ENCODE measurements at places on chromosomes 4 and X. TPM values are rescaled to one million over a fixed set of nuclear protein-coding genes. Genes with fewer than 3 reads are reported as not detected.

The RAI2 gene
- total RNA-seq = not detected

The ITIH6 gene
- total RNA-seq = not detected

The COL4A5 gene
- total RNA-seq = not detected

The ANXA3 gene
- not detected for total RNA-seq

The CLDN34 gene
- not detected for total RNA-seq

The FAM9C gene
- total RNA-seq = 0.21 TPM

The SOX3 gene
- not detected for total RNA-seq

The INTU gene
- 0.05 TPM for total RNA-seq

The NEIL3 gene
- 25.7 TPM for total RNA-seq

The ABCB7 gene
- total RNA-seq = 76.9 TPM

The PRR27 gene
- not detected for total RNA-seq

The APEX2 gene
- total RNA-seq = 33.3 TPM

The P2RY8 gene
- 89.0 TPM for total RNA-seq

The FOXR2 gene
- not detected for total RNA-seq

The FAT4 gene
- not detected for total RNA-seq

The FAT1 gene
- total RNA-seq = not detected

The DNAAF6 gene
- not detected for total RNA-seq

The BMPR1B gene
- total RNA-seq = not detected

The PARM1 gene
- 0.11 TPM for total RNA-seq

The KIT gene
- 1.2 TPM for total RNA-seq

The IQCM gene
- not detected for total RNA-seq

The GAGE12D gene
- total RNA-seq = not detected

The CD38 gene
- total RNA-seq = 3.9 TPM

The LONRF3 gene
- 3.7 TPM for total RNA-seq

The CXCL11 gene
- not detected for total RNA-seq

The CXCL1 gene
- not detected for total RNA-seq

The PNMA5 gene
- total RNA-seq = 0.17 TPM

Measured in activated T-helper 17 cell treated with anti-CD3 and anti-CD28 coated beads, Interleukin-2, amount 50 U/mL, for 72 hours (primary cell).